ENCODE measurements at places on chromosomes 1 and 21.

DNA sequence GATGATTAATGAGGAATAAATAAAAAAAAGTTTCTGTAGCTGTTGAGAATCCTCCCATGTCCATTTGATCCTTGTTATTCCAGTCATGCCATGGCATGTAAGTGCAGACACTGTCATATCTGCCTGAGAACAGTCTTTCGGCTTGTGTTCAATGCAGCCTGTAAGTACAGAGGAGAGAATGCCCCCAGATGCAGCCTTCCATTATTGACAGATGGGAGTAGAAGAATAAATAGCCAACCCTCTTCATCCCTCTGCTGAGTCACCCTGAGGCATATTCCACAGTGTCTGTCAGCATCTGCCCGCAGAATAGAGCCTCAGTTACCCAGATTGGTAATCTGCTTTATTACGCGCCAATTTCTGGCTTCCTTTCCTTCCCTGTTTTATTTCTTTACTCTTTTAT, 139.4 kb downstream of the LRRC7 start:
- no peak for DNase-seq

DNA sequence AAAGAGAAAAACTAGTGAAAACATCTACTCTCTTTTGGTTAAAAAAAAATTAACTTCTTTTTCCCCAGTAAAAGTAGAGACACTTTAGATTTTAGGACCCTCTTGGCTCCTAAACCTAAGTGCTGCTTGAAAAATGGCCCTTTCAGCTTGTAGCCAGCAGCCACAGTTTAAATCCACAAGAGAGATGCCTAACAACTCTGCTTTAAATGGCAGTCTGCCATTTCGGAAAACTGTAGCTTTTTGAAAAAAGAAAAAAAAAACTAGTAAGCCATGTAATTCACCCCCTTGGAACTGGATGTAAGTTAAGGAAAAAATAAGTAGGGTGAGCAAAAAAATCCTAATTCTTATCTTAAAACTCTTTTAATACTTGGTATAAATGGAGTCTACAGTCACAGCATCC, 56.0 kb downstream of the LHX9 start:
- DNase-seq: no peak

DNA sequence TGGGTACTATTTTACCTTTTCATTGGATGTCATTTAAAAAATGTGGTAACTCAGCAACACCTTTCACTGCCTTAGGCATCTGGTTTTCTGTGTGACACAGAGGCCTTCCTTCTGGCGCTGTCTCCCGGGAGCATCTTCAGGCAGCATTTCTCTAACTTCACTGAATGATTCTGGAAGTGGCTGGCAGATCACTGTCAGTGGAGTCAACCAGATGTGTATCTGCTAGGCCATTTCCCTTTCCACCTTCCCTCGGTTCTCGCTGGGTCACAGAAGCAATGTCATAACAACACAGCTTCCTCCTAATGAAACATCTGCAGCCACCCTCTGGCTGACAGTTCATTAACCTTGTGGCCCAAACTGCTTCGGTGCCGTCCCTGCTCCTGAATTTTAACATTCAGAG, 137.8 kb downstream of the KIF26B start:
- DNase-seq: no peak

GRCh38 chr1:55310505-55310971, 95.4 kb upstream of the USP24 start:
- no peak for DNase-seq

GRCh38 chr1:17488995-17489767, 49.7 kb upstream of the RCC2 start:
- DNase-seq: peak; percentile 21

GRCh38 chr1:219120624-219121544, 52.8 kb upstream of the LYPLAL1 start:
- no peak for DNase-seq

DNA sequence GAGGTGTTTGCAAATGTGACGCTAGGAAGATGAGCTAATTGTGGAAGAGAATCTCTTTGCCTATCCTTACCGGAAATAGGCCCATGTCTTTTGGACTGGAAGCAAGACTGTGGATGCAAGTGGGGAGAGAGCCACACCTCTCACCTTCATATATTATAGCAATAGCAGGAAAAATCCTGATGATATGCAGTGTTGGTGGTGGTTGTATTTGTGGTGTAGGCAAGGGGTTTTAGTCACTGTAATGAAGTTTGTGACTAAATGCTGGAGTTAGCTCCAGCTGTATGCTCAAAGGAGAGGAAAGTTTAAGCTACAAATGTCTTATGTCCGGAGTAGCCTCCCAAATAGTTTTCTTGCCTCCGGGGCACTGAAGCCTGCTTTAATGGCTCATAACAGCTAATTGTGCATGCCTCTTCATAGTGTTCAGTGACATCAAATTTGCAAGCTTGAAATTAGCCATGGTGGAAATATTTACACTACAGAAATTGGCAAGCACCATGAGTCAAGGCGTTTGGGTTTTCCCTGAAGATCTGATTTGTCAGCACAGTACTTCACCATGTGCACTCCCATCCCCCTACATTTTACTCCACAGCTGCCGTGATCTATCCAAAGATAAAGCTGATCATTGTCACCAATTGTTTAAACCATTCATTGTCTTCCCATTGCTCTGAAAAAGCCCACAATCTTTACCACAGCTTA, 102.6 kb upstream of the ZNF644 start:
- DNase-seq: no peak

GRCh38 chr1:4395676-4396075, 258.7 kb upstream of the AJAP1 start:
- no peak for DNase-seq

Measured in CMK (cell line).